ENCODE measurements at places on chromosomes 5 and 9. TPM values are rescaled to one million over a fixed set of nuclear protein-coding genes. Genes with fewer than 3 reads are reported as not detected.

DNA sequence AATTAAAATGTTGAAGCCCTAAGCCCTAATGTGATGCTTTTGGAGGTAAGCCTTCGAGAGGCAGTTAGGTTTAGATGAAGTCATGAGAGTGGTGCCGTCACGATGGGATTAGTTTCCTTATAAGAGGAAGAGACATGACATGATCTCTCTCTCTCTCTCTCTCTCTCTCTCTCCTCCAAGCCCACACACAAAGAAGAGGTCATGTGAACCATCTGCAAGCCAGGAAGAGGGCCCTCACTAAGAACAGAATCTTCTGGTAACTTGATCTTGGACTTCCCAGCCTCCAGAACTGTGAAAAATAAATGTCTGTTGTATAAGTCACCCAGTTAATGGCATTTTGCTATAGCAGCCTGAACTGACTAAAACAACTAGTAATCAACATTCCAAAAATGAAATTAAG lies 175.5 kb downstream of the GNA14 start:
- no peak for DNase-seq

The FCHSD1 gene
- 28.7 TPM for total RNA-seq

DNA sequence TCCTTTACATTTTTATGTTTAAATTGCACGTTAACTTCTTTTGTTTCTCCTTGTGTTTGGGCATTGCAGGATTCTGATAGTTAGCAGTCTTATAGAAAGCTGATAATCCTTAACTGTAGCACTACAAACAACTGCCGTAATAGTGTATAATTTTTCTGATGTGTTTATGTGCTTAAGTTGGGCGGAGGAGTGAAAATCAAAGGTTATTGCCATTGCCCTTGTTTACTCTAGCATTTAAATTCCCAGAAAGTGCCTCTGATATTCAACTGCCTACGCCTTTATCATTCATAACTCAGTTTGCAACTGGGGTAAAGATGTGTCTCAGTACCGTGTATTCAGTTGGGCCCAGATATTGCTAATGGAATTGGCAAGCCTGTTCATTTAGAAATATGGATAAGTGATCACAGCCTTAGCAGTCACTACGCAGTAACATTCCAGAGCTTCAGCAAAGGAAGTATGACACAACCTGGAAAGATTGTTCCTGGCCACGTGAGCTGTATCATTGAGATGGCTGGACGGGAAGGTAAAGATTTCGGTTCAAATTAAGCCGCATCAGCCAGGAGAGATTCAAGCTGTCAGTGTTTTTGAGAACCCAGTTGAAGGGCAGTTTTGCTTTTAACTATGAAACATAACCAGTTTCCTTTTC lies 28.1 kb upstream of the LRRTM2 start:
- DNase-seq, result no peak

The SPINK13 gene
- total RNA-seq, result not detected

The WNT8A gene
- total RNA-seq, result not detected

GRCh38 chr5:74310386-74310785 lies 330.1 kb downstream of the ENC1 start:
- no peak for DNase-seq

DNA sequence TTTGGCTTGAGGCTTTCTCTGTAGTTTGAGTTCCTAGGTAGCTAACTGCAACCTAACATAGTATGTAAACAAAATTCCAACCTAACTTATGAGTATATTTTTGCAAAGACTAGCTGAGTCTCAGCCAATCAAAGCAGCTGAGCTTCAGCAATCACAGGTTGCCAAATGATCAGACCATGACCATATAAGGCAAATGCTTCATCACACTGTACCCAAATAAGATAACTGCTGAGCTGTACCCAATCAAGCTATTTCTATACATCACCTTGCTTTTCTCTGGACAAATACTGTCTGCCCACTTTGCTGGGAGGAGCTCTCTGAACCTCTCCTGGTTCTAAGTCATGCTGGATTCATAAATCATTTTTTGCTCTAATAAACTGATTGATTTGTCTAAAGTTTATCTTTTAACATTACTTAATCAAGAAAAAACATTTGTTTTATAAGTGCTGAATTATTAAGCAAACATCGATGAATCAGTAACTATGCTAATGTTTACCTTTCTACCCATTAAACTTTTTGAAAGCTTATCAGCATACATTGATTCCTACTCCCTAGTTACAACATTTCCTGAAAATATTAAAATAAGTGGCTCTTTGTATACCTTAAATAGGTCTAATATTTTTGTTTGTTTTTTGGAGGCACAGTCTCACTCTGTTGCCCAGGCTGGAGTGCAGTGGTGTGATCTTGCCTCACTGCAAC lies 129.7 kb upstream of the PCA3 start:
- DNase-seq, result no peak

DNA sequence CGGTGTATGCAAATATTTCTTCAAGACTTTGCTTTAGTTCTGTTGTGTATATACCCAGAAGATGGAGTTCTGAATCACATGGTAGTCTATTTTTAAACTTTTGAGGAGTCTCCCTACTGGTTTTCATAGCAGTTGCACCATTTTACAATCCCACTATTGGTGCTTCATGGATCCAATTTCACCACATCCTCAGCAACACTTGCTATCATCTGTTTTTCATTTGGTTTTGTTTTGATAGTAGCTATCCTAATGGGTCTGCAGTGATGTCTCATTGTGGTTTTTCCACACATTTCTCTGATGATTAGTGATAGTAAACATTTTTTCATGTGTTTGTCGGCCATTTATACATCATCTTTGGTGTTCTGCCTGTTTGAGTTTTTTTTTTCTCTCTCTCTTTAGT lies 1339.3 kb downstream of the EFNA5 start:
- no peak for DNase-seq

DNA sequence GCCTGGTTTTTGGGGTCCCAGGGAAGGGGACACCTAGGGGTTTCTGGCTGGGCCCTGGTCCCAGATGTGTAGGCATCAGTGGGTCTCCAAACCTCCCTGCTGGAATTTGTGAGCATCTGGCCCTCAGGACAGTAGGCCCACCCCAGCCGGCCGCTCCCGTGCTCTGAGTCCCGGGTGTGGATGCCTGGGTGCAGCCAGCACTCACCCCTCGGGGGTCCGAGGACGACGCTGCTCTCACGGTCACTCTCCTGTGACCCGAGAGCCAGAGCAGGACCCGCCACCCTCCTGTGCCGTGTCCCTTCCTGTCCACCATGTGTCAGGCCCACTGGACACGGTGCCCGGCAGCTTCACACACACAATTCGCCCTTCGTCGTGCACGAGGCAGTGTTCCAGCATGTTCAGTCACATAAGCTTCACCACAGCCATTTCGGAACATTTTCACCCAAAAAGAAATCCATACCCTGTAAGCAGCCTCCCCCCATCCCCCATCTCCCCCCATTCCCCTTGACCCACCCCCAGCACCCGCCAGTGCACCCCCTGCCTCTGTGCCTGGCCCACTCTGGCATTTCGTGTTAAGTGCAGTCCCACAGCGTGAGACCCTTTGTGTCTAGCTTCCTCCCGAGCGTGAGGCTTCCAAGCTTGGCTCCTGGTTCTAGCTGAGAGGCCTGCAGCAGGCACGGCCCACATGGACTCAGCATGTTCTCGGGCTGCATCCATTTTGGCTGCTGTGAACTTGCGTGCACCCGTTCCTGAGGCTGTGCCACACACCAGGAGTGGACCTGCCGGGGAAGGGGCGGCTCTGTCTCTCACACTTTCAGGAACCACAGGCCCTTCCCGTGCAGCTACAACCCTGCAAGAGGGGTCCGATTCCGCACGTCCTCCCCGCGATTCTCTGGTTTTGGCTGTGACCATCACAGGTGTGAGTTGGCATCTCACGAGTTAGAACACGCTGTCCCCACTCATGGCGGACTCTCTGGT lies 40.5 kb downstream of the NKD2 start:
- no peak for DNase-seq

Measured in GM23338 (cell line).